ENCODE measurements at places on chromosomes 1 and 21.

- DNase-seq: peak; percentile 45
Observed at GRCh38 chr1:197614916-197615692, 160.2 kb downstream of the DENND1B start.

DNA sequence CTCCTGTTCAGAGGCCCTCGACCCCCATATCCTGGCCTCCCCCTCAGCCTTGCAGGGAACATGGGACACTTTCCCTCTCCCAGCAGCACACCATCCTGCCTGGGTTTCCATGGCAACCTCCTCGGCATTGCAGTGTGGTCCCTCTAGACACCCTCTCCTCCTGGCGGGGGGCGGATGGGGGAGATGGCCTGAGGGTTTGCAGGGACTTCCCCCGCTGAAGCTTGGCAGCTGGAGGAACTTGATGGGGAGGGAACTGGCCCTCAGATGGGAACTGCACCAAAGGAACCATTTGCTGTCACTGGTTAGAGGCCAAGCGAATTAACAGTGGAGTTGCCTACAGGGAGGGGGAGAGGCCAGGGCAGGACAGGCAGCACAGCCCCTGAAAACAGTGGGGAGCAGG is 28.7 kb downstream of the RIMS3 start:
- no peak for DNase-seq

DNA sequence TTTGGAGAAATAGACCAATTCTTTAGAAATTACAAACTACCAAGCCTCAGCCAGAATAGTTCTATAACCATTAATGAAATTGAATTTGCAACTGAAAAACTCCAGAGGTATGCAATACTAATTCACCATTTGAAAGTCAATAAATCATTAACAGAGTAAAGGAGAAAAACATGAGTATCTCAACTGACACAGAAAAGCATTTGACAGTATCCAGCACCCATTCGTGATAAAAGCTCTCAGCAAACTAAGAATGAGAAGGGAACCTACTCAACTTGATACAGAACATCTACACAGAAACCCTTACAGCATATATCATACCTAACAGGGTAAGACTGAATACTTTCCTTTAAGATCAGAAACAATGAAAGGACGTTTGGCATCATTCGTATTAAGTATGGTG is 54.3 kb downstream of the ST6GALNAC5 start:
- no peak for DNase-seq

GRCh38 chr1:89698624-89699023 is 65.7 kb downstream of the LRRC8C start:
- no peak for DNase-seq

DNA sequence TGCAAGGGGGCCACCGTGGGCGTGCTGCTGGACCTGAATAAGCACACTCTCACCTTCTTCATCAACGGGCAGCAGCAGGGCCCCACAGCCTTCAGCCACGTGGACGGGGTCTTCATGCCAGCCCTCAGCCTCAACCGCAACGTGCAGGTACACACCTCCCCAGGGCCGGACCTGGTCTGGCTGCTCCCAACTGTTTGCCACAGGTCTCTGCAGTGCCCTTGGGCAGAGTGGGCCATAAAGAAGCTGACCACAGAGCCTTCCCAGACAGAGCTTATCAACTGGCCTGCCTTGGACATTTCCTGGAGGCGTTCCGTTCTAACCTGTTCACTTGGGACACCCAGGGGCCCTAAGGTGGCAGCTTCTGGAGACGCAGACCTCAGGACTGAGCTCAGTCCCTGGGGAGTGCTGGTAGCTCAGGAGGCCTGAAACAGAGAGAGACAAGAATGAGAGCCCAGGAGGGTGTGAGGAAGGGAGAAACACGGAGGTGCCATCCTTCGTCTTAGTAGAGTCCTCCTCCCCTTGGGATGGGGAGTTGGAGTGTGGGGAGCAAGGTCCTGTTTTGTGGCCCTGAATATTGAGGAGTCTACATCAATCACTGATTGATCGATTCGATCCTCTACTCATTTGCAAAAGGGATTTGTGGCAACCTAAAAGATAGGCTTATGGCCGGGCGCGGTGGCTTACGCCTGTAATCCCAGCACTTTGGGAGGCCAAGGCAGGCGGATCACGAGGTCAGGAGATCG is 27.0 kb upstream of the GNPAT start:
- no peak for DNase-seq

- DNase-seq: no peak
Observed at GRCh38 chr21:25220954-25221353, 386.3 kb downstream of the MRPL39 start.

DNA sequence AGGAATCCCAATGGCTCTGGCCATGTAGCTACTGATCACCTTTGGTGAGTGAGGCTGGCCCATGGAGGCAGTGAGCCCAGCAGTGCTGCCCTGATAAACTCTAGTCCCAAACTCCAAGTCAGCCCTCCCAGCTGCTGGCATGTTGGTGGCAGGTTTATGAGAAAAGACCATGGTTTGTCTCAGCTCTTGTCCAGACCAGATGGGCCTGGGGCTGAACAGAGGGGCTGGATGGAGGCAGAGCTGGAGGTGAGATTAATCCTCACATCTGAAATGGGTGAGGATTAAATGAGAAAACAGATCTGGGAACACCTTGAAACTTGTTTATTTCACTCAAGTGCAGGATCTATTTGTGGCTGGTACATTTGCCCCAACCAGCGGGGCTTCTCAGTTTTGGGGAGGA is 3.2 kb downstream of the TMEM269 start:
- DNase-seq: no peak

DNA sequence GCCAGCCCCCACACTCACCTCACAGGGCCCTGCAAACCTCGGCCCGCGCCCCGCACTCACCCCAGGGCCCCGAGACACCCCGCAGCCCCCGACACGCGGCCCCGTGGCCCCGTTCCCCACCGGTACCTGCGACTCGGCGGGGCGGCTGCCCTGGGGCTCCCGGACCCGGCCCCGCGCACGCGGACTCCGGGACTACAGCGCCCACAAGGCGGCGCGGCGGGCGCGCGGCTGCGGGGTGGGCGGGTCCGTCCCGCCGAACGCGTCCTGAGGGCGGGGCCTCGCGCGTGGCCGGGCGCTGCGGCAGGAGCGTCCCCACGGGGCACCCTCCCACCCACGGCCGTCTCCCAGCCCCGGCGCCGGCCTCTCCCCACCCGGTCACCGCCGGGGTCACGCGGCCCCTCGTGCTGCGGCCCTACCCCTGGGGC is at the start of gene SLC19A1:
TSS of gene SLC19A1 (minus strand) at position 199 of the 425 bp plus-strand sequence. CDS start 4,481 bp downstream, outside the sequence.
- DNase-seq: peak; percentile 71

DNA sequence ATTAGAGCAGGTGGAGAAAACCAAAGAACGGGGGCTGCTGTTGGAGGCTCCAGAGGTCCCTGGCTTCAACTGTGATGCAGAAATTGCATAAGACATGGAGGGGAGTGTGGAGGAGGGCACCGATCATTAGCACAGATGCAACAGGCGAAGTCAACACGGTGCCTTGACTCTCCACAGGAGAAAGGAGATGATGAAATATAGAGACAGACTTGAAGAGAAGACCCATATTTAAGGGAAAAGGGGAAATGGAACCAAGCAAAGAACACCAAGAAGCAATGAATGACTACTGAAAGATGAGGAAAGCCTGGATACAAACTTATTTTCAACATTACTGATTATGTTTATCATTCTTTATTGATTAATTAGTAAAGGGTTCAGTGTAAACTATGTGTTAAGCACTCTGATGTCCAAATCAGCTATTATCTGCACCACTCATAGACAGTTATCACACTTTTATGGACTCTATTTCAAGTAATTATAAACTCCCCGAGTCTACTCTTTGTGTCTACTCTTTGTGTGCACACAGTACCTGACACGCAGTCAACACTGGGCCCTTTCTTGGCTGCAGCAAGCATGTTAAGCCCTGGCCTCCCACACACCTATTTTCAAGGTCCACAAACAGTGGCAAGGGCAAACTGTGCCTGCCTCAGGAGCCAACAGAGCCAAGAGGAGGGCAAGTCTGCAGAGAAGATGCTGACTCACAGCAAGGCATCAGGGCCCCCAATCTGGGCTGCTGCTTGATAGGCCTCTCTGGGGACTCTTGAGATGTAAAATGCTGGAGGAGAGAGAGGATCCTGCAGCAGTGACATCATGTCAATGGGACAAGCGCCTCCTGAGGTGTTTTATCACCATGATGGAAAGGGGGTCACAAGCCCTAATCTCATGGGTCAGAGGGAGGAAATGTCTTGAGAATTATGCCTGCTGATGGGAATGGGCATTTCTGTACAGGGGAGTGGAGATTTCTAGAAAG is 17.6 kb downstream of the PCNX2 start:
- DNase-seq: no peak

DNA sequence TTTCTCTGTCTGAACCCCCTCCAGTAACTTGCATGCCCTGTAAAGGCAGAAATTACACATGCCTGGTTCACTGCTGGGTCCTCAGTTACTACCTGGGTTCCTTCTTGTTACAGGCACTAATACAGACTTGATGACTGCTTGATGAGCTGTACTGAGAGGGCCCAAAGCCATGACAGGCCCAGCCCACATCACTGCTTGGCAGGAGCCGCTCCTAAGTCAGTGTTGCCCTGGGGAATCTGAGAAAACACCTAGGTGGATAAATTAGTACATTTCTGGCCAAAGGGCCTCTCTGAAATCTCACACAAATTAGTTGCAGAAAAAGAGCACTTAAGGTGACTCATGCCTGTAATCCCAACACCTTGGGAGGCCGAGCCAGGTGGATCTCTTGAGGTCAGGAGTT is 37.8 kb upstream of the IRF2BP2 start:
- DNase-seq: no peak

DNA sequence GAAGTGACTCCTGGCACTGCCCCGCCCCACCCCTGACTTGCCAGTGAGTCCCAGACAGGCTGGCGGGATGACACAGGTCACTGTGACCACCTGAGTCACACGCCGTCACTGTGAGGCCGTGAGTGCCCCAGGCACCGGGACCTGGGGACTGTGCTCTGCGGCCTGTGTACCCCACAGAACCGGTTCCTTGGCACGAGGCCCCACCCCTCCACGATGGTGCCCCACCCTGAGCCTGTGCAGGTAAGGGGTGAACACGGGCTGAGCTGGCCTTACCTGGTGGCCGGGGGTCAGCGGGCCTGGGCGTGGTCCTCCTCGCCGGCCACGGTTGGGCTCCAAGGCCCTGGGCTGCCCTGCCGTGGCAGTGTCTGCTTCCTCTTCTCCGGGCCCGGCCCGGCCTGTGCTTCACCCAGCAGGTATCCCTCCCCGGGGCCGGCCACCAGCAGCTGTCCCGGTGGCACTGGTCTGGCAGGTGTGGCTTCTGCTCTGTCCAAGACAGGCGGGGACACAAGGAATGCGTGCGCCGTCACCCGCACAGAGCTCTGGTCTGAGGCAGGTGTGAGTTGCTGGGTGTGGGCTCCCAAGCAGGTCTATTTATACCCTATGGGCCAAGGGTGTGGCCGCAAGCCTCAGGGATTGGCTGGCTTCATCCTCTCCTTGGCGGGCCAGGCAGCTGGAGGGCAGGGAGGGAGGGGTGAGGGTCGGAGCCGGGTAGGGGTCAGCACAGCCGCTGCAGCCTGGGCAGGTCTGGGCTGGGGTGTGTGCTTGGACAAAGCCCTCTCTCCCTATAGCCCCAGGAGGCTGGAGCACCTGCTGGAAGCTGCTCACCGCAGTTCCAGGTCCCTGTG is at the start of gene RNF223:
TSS of gene RNF223 (minus strand) at position 564 of the 845 bp plus-strand sequence. CDS start 1,740 bp downstream, outside the sequence.
- no peak for DNase-seq

- DNase-seq: no peak
Observed at GRCh38 chr1:87592156-87592555, 263.5 kb downstream of the LMO4 start.

- DNase-seq: no peak
Observed at GRCh38 chr1:57620605-57621004, 196.7 kb upstream of the DAB1 start.

Data from H1 (cell line).